ENCODE measurements at places on chromosomes 5 and 9.

DNA sequence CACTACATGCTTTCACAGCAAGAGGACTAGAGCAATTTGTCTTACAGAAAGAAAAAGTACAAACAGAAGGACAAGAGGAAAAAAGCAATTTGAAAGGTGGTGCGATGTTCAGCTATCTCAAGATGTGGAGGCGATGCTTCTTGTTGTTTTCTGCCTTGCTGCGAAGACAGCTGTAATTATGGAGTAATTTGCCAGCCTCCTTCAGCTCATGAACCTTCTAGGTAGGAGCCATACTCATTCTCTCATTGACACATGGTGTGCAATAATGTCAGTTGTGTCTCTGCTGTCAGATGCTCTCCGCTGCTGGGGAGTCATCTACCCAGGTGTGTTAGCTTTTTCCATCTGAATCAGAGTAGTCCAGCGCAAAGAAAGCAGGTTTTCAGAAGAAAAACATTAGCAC, 424.5 kb downstream of the NR2F1-AS1 start:
- DNase-seq: no peak

DNA sequence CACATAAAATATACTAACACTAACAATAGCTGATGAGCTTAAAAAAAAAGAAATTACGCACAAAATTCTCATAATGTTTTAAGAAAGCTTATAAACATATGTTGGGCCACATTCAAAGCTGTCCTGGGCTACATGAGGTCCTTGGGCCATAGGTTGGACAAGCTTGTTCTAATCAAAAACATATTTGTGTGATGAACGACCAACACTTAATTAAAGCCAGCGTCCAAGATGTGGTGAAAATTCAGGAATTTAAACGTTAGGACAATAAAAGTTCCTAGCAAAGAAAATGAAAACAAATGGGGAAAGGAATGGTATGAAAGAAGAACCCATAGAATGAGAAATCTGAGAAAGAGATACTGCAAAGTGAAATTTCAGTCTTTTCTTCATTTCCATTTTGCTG, 429.6 kb upstream of the DMAC1 start:
- no peak for DNase-seq

GRCh38 chr9:135413086-135413375, 66.6 kb upstream of the PPP1R26 start:
- DNase-seq: no peak

- DNase-seq: no peak
Measured at GRCh38 chr5:96315431-96315830, 117.6 kb downstream of the PCSK1 start.

GRCh38 chr9:75911390-75911789, 20.9 kb downstream of the PCSK5 start:
- DNase-seq: no peak

GRCh38 chr5:60568646-60569045, 131.3 kb downstream of the DEPDC1B start:
- DNase-seq: no peak

GRCh38 chr9:97900103-97900737, 22.1 kb downstream of the TRMO start:
- DNase-seq: no peak

GRCh38 chr9:133920471-133920870, 71.7 kb downstream of the VAV2 start:
- DNase-seq: no peak

GRCh38 chr9:136935651-136936050, 8.9 kb downstream of the FBXW5 start:
- no peak for DNase-seq

DNA sequence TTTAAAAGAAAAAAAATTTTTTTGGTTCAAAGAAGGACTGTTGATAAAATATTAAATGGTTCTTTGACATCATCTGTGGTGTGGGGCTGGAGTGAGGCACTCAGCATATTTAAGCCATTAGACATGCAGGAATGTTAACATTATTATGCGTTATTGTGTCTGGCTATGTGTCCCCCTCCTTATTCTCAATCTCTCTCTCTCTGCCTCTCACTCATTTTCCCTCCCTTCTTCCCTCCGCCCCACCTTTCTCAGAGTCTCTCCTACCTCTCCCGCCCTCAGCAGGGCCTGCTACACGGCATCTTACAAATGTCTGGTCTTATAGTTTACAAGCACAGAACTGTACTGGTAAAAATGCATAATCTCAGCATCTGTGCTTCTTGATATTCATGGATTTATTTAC, 287.8 kb upstream of the TMEM161B start:
- DNase-seq: no peak

- no peak for DNase-seq
Measured at GRCh38 chr5:37557734-37558293, 178.7 kb downstream of the WDR70 start.

DNA sequence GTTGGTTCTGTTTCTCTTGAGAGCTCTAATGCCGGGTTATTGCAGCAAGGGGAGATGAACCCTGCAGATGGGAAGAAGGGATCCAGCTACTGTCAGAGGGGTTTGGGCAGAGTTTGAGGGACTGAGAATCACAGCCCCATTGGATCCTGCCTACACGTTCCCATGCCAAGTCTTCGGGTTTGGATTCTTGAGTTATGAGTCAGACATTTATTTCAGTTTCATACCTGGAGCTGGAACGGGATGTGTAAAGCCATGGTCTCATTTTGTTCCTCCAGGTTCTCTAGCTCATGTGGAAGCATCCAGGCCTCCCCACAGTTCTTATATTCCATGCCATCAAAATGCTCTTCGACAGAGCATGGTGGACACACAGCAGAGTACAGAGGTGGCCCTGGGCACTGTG, 275.4 kb upstream of the IRX4 start:
- no peak for DNase-seq

DNA sequence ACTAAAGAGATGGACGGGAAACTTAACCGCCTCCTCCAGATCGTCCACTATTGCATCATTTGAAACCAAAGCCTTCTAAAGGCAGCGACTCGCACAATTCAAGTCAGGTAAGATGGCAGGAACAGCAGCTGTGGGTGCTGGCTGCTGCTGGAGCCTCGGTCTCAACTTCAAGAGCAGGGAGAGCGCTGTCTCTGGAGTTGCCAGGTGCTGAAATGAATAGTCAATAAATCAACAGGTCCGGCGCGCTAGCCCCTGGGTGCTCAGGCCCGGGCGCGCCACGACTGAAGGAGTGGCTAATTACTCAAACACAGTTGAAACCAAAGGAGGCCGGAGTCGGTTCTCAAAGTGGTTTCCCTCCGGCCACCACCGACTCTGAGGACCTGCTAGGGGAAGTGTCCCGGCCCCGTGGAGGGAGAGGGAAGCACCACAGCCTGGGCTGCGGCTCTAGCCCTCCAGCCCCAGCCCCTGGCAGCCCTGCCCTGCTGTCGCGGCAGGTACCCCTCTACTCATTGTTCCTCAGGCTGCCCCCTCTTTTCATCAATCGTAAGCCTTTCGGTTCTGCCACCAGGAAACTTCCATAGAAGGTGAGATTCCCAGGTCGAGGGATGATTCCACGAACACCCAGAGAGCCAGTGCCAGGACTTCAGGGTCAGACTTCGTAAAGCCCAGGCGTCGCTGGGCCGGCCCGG, 804 bp downstream of the TTC39B start:
- DNase-seq: no peak

DNA sequence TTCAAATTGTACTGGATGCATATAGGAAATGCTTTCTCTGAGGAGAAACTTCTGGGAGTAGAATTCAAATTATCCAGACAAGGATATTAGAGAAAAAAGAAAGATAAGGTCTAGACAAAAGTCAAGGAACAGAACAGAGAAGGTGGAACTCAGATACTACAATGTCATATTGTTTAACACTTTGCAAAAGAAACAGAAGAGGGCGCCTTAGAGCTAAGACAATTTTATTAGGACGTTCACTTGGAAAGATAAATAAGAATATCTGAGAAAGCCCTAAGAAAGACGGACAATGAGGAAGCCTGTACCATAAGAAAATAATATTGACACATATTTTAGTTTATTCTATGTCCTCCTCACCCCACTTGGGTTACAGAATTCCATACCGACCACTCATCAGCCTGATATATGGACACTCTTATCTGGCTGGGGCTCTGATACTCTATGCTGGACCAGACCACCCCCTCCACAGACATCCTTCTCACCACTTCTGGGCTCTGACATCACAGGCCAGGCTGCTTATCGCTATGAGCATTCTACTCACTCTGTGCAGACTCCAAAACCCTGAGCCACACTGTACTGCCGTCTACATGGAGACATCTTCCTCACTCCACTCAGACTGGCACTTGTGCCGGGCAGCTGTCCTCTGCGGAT, 9.1 kb upstream of the AK3 start:
- DNase-seq: no peak

DNA sequence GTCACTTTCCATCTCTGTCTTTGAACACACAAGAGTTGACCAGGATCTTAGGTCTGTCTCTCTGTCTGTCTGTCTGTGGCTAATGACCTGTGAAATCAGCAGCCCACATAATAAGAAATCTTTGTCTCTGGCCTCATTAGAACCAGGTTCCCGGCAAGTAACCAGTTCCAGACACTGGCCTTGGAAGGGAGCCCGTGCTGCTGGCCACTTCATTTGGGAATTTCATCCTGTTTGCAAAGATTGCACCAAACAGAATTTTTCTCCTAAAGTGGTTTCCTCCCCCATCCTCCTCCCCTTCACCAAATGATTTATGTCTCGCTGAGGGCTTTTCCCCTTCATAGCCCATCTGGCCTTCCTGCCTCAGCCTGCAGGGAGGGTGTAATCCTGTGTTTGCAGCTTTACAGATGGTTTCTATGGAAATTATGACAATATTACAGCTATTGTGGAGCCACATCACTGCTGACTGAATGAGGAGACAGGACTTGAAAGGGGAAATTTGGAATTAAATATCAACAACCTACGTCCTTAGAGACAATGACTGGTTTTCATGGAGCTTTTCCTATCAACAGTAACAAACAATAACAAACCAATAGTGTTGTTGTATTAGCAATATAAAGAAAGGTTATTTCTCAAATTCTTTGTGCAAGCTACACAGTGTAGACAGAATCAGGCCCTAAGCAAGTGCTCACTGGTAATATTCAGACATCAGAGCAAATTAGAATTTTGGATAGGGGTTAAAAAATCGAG, 25.7 kb downstream of the DPYSL3 start:
- no peak for DNase-seq

DNA sequence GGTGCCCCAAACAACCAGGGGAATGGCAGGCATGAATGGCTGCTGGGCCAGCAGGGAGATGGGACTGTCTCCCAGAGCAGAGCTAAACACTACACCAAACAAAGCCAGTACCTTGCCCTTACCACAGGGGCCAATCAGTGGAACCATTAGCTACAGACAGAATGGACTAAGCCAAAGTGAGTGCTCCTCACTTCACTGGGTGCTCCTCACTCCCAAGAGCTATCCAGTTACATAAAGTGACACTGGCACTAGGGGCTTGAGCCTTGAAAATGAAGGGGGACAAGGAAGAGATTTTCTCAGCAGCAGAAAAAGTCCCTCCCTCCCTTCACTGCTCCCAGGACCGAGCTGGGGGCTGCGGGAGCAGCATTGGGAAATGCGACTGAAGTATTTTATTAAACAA, 110.9 kb upstream of the SHB start:
- DNase-seq: no peak

DNA sequence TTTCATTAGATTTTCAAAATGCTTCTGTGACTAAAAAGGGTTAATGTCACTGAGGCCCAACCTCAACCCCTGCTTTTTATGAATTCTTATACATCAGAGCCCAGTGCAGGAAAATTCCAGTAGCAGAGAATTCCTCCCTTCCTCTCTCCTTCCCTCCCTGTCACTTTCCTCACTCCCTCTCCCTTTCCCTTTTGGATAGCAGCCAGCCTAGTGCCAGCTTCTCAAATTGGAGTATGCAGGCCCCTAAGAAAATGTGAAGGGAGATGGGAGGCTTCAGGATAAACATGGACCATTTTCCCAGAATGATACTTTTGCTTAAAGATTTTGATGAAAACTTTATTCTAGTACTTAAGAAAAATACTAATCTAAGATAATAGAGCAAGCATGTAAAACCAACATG, 507.4 kb downstream of the KDM4C start:
- no peak for DNase-seq

GRCh38 chr9:130092910-130093309, 39.2 kb downstream of the GPR107 start:
- no peak for DNase-seq

DNA sequence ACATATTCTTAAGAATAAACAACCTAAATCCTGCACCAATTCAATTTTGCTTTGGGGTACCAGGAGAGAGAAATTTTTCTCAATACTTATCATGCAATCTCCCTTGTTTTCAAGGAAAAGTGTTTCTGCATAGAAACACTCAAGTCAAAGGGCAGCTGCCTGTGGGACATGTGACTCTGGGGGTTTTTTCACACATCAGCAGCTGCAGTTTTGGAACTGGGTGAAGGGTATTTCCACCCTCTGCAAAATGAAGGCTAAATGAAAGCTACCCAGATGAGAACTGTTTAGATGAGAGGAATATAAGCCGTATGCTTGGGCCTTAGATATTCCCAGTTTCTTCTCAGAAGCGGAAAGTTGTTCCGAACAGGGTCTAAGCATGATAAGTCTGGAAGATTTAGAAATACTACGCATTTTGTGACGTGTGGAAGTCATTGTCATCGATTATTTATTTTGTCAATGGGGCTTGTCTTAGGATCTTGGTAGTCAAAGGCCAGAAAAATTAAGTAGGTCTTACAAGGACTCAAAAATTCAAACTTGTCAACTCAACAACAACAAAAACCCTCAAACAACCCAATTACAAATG, 64.3 kb upstream of the BOD1 start:
- DNase-seq: no peak

GRCh38 chr9:95746408-95747180, 128.9 kb upstream of the ERCC6L2 start:
- DNase-seq: no peak

DNA sequence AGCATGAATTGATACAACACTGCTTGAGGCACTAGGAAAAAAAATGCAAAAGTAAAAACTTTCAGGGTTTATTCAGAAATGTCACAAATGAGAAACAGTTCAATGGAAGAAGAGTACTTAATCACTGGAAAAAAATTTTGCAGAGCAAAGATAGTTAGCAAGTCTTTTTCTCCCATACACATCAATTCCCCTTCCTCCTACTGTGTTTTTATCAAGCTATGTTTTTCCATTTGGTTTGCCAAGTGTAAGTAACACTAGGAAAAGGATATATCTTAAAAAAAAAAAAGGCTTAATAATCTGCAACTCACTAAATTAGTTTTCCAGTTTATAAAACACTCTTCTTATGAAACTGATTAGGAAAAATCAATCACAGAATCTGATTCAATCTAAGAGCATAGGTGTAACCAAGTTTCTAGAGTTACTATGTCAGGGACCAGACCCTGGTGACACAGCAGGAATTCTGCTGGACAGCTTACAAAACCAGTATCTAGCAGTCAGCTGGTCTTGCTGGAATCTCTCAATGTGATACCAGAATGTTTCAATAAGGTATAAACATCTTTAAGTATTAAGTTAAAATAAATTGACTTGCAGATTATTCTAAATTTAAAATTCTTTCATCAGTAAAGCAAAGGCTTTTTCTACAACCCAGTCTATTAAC, 34.7 kb downstream of the RNF145 start:
- no peak for DNase-seq

- no peak for DNase-seq
Measured at GRCh38 chr5:154341620-154342019, 104.2 kb upstream of the SAP30L start.

Data from activated gamma-delta T cell treated with anti-CD3 and anti-CD28 coated beads, Interleukin-2, amount 50 U/mL, for 16 hours (primary cell).